ENCODE measurements at places on chromosomes 11 and 22.

- DNase-seq = no peak
Observed at GRCh38 chr22:45717789-45718188, 46.2 kb downstream of the ATXN10 start.

DNA sequence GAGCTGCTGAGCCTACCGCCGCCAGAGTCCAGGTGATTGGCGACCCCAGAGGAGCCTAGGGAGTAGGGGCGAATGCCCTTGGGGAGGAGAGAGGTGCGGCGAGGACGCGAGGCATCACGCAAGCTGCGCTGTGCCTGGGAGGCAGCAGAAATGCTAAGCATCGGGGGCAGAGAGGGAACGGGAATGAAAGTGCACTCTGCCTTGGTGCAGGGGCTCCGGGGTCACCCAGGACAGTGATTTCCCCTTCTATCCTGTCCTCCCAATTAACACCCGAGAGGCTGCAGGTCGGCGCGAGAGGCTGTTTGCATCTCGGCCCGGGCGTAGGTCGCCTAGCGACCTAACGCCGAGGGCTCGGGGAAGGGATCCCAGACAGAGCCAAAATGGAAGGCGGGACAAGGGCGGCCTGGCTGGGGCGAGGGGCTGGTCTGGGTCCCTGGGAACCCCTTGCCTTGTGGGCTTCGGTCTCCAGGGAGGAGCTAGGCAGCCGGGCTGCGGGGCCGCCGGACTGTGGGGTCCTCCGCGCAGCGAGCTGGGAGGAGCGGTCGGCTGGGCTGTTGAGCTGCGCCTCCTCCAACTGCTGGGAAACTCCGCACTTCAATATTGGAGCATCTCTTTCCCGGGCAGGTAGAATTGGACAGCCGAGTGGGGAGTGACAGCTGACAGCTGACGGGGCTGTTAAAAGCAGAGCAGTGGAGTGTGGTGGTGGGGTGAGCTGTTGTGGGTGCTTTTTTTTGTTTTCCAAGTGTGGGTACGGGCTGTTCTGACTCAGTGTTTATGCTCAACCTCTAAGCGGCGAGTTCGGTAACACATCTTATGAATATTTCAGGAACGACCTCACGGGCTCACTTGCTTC, 657 bp downstream of the ELMOD1 start:
- no peak for DNase-seq

DNA sequence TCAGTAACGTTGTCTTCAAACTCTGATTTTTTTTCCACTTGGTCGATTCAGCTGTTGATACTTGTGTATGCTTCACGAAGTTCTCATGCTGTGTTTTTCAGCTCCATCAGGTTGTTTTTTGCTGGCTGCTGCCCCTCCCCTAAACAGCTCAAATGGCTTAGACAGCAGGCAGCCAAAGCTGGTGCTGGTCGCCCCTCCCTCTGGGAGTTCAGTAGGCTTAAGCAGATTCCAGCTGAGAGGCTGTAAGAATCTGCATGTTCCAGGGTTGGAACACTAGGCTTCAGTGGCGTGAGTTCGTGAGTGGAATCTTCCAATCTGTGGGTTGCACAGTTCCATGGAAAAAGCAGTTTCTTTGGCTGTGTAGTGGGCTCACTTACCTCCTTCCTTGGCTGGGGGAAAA, 10.3 kb upstream of the FIBIN start:
- no peak for DNase-seq

DNA sequence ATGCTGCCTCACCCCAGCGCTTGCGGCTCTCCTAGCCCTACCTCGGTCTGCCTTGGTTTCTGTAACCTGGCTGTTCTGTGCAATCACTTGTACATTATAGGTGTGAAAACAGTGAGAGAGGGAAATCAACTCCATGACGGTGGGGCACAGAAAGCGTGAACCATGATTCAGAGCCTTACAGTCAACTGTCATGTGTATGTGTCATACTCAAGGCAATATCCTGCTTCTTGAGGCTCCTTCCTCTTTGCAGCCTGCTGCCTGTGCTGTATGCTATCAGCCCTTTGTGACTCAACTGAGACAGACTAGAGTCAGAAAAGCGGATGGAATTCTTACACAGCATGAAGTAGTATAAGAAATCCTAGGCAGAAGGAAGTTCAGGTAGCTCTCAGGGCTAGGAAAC, 2.1 kb downstream of the NRIP3 start:
- no peak for DNase-seq

GRCh38 chr22:45430871-45431270, 17.4 kb downstream of the RIBC2 start:
- no peak for DNase-seq

DNA sequence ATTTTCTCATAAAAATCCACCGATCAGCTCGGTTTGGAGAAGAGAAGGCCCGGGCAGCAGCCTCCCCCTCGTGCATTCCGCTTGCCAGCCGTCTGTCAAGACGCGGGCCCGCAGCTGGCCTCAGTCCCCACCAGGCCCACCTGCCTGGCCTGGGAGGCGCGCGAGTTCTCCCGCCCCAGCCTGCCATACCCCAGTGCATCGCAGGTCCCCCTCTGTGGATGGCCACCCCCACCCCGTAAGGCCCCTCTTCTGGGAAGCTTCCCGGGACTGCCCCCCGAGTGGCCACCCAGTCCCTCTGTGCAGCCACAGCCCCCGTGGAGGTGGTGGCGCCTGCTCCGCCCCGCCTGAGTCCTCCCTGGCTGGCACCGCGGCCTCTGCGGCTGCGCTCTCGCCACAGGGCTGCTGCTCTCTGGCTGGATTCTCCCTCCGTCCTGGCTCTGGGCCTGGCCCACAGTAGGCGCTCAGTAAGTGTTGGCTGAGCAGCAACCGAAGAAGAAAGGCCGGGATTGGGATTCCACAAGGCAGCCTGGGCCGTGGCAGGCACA, 74.0 kb upstream of the TCF20 start:
- no peak for DNase-seq

DNA sequence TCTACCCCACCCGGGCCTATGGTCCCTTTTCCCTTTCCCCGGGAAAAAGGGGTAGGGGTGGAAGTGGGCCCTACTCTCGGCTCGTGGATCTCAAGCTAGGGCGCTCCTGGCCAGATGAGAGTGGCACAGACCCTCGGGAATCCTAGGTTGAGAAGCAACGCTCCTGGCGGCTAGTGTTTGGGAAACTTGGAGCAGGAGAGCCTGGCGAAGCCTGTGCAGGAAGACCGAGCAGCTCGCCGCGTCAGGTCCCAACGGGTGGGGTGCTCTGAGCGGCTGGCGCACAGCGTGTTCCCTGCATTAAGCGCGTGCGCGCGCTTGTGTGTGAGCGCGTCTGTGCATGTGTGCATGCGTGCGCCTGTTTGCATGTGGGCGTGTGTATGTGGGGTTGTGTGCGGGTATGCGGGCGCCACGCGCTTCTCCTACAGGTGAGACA, 7.1 kb upstream of the FLI1 start:
- DNase-seq = no peak

- no peak for DNase-seq
Observed at GRCh38 chr22:48993655-48994054, 834.0 kb downstream of the BRD1 start.

DNA sequence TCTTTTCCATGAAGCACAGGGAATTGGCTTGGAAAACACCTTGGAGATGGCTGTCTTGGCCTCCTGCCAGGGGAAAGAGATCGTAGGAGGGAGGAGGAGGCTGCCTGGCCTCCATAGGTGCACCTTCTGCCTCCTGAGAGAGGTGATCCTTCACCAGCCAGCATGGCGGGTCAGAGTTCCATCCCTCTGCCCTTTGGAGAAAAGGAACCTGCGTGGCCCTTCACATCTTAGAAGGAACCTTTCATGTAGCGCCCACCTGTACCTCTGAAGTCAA, 58.2 kb upstream of the DRD2 start:
- no peak for DNase-seq

GRCh38 chr11:43576320-43576802, 104.2 kb upstream of the HSD17B12 start:
- DNase-seq = no peak

GRCh38 chr22:27068121-27068520, 410.7 kb downstream of the MIAT start:
- no peak for DNase-seq

- no peak for DNase-seq
Observed at GRCh38 chr11:12386745-12387144, 9.4 kb downstream of the PARVA start.

DNA sequence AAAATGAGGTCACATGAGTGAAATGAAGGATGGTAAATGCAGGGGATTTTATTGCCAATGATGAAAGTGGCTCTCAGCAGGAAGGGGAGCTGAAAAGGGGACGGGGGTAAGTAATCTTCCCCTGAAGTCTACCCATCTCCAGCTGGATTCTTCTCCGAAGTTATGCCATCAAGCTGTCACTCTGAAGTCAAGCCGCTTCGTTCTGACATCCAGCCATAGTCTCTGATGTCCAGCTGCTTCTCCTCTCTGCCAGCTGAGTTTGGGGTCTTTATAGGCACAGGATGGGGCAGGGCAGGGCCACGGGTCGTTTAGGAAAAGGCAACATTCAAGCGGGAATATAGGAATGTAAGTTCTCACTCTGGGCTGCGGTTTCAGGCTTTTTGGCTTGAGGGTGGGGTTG, 181.9 kb upstream of the ANO3 start:
- DNase-seq = no peak

DNA sequence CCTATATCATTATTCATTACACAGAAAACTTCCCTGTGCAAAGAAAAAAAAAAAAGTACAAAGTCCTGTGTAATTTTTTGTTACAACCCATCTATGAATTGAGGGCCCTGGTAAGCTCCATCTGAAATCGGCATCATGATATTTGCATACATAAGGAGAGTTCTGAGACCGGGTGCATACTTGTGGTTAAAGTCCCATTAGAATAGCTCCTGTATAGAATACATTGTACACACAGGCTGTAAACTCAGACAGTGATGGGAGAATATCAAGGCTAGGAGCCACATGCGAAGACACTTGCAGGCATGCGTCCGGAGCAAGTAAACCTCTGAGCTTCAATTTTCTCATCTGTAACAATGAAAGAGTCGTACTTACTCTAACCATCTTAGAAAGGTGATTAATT, 353.2 kb downstream of the ETS1 start:
- no peak for DNase-seq

GRCh38 chr11:128522943-128523518, 64.3 kb downstream of the ETS1 start:
- DNase-seq = peak; percentile 49

DNA sequence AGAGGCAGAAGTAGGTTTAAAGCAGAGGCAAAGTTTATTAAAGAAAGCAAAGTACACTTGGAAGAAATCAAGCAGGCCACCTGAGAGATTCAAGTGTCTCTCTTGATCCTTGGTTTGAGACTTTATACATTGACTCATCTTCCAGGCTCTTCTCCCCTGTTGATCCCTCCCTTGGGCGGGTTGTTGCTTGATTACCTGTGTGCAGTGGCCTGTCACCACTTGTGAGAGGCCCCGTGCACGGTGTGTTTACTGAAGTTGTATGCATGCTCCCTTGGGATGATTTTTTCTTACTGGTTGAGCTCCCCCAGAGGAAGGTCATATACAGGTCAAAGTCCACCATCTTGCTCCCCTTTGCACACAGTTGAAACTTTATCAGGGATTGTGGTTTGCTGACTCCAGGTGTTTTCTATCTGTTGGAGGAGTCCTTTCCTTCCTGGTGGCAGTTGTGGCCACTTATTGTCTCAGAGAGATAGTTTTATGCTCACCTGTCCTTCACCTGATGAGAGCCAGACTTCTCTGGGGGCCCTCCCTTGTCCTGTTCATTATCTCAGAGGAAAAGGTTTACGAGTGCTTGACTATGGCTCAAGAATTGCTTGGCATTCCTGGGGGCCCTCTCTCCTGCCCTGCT, 16.3 kb upstream of the RBMXL2 start:
- DNase-seq = no peak

- no peak for DNase-seq
Observed at GRCh38 chr11:113103932-113104690, 142.9 kb downstream of the NCAM1 start.

DNA sequence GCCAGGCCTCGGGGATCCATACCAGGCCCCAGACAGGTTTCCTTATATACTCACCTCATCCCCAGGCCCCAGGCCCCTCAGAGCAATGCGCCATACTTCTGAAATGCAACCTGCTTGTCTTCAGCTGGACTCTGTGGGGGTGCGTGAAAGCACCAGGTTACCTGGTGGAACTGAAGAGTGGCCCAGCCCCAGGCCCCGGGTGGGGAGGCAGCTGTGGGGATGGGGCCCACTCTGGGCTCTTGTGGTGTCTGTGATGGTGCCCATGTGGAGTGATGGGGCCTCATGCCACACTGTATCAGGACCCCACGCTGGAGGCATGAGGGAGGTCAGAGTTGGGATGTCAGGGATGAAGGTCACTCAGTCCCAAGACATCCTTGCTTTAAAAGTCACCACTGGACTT, 999.0 kb downstream of the BRD1 start:
- DNase-seq = no peak

- DNase-seq = no peak
Observed at GRCh38 chr11:66231561-66231960, 36.9 kb upstream of the RAB1B start.

GRCh38 chr11:83355391-83355790, 69.2 kb upstream of the CCDC90B start:
- no peak for DNase-seq

DNA sequence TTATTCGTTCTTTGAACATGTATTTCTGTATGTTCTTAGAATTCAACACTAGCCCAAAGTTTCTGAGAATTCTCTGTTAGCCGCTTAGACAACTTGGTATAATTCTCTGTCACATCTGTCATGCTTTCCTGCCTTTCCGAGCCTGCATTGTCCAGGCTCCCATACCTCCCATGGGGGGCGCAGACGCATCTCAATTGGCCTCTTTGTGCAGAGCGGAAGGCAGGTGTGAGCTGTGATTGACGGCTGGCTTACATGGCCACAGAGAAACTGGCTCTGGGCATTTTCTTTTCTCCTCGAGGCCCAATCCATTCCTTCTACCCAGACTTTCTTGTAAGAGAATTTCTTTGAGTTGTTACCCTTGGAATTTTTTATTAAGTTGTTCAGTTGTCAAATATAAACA, 132.7 kb upstream of the SESN3 start:
- no peak for DNase-seq

GRCh38 chr11:88015170-88015569, 160.1 kb downstream of the RAB38 start:
- DNase-seq = no peak

GRCh38 chr22:39449708-39450107, 7.1 kb upstream of the MGAT3 start:
- DNase-seq = no peak

DNA sequence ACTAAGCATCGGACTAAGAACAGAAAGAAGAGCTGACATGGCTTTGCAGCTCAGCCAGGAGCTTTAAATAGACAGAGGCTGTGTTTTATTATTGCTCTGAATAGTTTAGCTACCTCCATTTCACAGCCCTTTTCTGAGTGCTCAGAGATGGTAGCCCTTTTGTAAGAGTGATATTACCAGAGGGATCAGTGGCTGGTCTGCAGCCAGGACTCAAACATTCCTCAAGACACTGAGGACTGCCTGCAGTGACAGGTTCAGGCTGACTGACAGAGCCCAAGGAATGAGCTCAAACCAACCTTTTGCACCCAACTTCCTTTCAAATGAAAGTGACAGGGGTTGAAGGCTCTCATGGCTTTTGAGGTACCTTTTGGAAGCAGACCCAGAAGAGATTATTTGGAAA, 189.0 kb downstream of the DDX10 start:
- DNase-seq = no peak

DNA sequence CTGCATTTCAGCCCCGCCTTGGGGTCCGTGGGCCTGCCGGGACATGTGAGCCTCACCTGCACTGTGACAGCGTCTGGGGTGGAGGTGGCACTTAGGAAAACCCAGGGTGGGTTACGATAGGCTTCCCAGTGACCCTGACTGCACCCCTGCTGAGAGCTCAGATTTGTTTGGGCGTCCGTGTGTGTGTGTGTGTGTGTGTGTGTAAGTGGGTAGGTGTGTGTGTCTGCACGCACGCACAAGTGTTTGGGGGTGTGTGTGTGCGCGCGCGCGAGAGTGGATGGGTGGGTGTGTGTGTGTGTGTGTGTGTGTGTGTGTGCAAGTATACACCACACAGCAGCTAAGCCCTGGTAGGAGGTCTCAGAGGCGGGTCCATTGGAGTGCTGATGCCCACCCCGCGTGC, 12.1 kb upstream of the ARHGAP8 start:
- no peak for DNase-seq
